ENCODE measurements at places on chromosomes 6 and 20. TPM values are rescaled to one million over a fixed set of nuclear protein-coding genes. Genes with fewer than 3 reads are reported as not detected.

Gene CCN6
- total RNA-seq = 0.24 TPM

Gene GPX5
- total RNA-seq = not detected

Gene PSORS1C1
- 0.88 TPM for total RNA-seq

Gene MRAP2
- 8.4 TPM for total RNA-seq

Gene BNIP5
- total RNA-seq = not detected

Gene MROH8
- 0.10 TPM for total RNA-seq

Gene EBF4
- total RNA-seq = 0.10 TPM

Gene MEI4
- total RNA-seq = not detected

Gene ERVFRD-1
- not detected for total RNA-seq

Gene C20orf141
- total RNA-seq = not detected

DNA sequence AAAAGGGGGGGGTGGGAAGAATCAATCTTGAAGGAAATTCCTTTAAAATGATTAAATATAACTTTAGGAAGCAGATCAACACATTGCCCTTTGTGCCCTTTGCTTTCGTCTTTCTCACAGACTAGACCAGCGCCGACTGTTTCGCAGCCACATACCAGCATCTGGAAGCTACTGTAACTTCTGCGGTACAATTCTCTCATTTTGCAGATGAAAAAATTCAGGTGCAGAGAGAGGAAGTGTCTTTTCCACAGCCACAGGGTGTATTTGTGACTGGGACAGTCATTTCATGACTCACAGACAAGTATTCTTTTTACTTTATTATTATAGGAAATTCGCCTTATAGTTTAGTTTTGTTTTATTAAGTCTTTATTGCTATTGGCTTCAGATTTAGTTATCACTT, 84.2 kb downstream of the UST start:
- DNase-seq = peak; percentile 54

GRCh38 chr6:154359679-154360078, 3.1 kb upstream of the IPCEF1 start:
- DNase-seq = no peak

DNA sequence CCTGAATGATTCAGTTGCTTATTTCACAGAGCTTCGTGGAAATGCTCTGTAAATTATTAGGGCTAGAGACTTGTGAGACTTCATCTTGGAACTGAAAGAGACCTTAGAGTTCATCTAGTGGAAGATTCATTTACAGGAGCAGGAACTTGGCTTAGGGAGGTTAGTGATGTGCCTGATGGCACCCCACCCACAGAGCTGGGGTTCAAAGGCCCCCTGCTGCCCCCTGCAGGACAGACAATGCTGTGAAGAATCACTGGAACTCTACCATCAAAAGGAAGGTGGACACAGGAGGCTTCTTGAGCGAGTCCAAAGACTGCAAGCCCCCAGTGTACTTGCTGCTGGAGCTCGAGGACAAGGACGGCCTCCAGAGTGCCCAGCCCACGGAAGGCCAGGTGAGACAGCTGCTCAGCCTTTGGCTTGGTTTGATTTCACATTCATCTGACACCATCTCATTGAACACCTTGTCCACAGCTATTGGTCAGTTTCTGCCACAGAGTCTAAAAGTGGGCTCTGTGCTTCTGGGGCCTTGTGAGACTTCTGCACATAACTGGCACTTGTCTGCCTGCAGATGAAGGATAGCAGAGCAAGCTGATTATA, 25.1 kb downstream of the MYBL2 start:
- peak; percentile 60 for DNase-seq

DNA sequence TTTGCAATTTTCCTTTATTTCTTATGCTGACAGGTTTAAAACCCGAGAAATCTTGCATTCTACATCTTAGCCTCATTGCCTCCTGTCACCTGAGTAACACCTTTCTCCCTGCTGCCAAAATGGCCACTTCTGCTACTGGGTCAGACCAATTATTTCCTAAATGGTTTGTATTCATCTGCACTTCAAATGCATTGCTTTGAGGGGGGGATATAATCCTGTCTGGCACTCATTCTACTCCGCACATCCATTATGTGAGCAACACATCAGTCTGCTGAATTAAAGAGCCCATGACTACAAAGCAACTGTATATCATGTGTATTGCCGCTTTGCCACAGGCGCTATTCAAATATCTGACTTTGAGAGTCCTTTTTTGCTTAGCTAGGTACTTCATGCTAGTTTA, 141.6 kb upstream of the TSHZ2 start:
- DNase-seq = no peak

- no peak for DNase-seq
Measured at GRCh38 chr6:71642120-71642519, 244.2 kb upstream of the RIMS1 start.

DNA sequence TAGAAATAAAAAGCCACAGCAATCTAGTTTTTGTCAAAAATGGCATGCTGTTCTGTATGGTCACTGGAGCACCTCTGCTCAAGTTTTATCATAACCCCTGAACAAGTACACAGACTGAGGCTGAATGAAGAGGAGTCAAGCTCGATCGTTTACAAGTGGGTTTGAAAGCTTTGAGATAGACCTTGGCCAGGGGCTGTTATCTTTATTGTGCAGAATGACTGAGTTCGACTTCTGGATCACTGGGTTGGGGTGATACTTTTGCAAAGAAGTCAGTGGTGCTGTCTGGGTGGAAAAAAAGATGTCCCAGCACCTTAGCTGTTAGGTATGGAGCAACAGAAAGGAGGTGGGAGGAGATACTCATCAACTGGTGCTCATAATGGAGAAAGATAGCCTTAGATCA, 446.0 kb downstream of the HACE1 start:
- DNase-seq = no peak

DNA sequence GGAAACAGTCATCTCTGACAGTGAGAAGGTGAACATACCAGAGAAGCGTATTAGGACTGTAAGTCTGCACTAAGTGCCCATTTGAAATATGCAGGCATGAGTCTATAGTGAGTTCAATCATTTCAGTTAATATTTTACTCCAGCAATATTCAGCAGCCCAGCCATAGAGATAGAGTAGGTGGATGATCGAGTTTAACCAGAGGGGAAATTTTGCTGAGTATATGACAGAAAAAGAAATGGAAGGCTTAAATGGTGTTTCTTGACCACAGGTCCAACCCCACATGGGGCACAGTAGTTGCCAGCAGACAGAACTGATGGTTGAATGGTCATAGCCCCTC, 39.8 kb downstream of the KIF6 start:
- DNase-seq = no peak

GRCh38 chr6:27492631-27493190, 19.8 kb upstream of the ZNF184 start:
- DNase-seq = no peak

- peak; percentile 100 for DNase-seq
Measured at GRCh38 chr20:31543966-31544598, 29.8 kb downstream of the HM13 start.

- DNase-seq = peak; percentile 43
Measured at GRCh38 chr6:108800427-108800864, 47.8 kb upstream of the ARMC2 start.

DNA sequence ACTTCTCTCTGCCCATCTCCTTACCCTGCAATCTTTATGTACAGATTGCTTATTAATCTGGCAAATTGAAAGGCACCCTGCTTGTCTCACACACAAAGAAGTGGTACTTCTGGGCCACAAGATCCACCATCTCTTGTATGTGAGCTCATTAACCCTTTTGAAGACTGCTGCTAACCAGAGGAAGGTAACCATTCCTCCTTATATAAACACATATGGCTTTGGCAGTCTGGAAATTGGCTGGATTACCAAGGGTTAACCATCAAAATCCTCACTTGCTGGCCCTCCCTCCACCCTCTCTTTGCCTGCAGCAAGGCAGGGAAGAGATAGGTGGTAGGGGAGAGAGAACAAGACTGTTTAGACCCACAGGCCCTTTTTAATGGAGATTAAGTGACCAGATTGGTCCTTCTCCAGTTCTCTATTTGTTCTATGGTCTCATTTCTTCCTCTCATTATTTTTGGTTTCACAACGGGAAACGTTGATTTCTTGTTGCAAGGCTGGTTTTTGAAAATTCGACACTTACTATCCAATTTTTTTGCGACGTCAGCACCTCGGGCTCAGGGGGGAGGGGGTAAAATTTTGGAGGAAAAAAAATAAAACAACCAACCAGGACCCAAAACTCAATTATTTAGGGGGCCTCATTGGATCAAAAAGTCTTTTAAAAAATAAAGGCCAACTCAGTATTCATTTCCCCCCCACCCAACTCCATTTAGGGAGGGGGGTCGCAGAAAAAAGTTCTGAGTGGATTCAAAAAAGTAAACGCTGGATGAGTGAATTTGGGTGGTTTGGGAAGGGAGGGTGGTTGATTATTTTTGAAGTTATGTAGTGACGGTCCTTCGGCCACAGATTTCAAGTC, 859 bp downstream of the PPP1R10 start:
- peak; percentile 37 for DNase-seq

- DNase-seq = no peak
Measured at GRCh38 chr6:138289739-138290138, 71.4 kb upstream of the PBOV1 start.

GRCh38 chr6:29850011-29850553, 22.5 kb downstream of the HLA-G start:
- no peak for DNase-seq

DNA sequence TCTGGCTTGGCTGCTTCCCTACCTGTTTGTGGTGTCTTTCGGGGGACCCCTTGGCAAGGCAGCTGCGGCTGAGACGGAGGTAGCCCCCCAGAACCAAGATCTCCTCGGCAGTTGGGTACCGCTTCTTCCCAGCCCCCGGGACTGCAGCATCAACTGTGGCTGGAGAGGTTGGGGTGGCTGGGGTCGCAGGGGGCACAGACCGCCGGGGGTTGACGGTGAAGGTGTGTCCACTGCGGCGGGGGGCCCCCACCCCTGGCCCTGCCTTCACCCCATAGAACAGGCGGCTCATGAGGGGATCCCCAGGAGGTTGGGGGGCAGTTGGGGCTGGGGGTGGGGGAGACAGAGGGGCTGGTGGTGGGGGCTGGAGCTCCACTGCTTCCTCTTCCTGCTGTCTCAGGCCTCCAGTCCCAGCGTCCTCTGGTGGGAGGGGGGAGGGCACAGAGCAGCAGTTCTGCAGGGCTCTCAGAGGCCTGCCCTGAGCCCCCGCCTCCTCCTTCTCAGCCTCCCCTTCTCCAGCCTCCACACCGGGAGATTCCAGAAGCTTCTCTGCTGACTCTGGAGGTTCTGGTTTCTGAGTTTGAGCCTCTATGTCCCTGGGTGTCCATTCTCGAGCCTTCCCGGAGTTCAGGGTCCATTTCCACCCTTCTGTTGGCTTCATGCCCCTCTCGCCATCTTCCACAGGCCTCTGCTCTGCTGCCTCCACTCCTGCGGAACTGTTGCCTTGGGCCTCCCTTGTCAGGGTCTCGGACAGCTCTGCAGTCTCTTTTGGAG, 1.9 kb downstream of the PPP1R18 start:
- DNase-seq = peak; percentile 51

DNA sequence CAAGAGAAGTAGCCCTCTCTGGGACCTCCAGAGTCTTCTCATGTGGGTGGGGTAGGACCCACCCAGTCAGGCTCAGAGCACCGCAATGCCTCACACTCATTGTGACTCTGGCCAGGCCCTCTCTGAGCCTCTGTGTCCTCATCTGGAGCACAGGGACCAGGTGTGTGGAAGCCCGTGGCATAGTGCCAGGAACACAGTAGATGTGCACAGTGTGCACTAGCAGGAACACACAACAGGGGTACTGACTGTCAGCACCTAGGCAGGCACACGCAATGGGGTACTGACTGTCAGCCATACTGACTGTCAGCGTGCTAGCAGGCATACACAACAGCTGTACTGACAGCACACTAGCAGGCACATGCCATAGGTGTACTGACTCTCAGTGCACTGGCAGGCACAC, 2.0 kb upstream of the STMN3 start:
- no peak for DNase-seq

DNA sequence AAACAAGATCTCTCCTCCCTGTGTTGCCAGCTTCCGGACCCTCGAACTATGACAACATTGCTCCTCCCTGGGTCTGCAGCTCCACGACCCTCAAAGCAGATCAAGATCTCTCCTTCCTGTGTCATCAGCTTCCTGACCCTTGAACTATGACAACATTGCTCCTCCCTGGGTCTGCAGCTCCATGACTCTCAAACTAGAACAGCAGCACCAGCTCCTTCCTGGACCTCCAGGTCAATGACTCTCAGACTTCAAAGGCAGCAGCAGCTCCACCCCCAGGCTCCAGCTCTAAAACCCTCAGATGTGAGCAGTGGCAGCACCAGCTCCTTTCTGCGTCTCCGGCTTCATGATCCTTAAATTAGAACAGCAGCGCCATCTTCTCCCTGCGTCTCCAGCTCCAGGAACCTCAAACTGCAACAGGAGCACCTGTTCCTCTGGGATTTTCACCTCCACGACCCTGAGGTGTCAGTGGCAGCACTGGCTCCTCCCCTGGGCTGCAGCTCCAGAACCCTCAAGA, 341.0 kb upstream of the SULF2 start:
- peak; percentile 18 for DNase-seq

GRCh38 chr20:63059684-63060056, 52.9 kb upstream of the BHLHE23 start:
- DNase-seq = no peak

GRCh38 chr6:143940011-143940597, 68.0 kb downstream of the PLAGL1 start:
- DNase-seq = peak; percentile 49

GRCh38 chr6:149545754-149546471, at the start of gene PPIL4:
PPIL4 (minus strand) TSS chr6:149546043; CDS start chr6:149546005, 38 bp downstream.
- DNase-seq = peak; percentile 94

- no peak for DNase-seq
Measured at GRCh38 chr6:52394251-52394666, 25.9 kb upstream of the EFHC1 start.

DNA sequence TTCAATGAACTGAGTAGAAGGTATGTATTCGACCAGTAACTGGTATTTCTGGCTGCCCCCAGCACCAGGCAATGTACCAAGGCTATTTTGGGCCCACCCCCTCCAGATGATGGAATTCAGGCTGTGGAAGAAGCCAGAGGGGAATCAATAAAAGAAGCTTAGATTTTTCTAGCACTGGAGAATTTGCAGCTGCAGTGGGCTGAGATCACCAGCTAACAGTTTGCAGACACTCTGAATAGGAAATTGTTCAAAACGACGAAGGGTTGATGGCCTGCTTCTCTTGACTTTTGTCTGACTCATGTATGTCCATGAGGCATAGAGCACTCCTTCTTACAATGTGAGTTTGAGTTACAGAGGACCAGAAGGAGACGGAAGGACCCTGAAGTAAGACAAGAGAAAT, 32.4 kb upstream of the FBXO9 start:
- DNase-seq = peak; percentile 62
